Thymus (tissue), 14 donors: ENCODE measurements at places on chromosomes 1 and 21. TPM values are rescaled to one million over a fixed set of nuclear protein-coding genes. Genes with fewer than 3 reads are reported as not detected.

The IVL gene
- polyA plus RNA-seq = 16.6 TPM

DNA sequence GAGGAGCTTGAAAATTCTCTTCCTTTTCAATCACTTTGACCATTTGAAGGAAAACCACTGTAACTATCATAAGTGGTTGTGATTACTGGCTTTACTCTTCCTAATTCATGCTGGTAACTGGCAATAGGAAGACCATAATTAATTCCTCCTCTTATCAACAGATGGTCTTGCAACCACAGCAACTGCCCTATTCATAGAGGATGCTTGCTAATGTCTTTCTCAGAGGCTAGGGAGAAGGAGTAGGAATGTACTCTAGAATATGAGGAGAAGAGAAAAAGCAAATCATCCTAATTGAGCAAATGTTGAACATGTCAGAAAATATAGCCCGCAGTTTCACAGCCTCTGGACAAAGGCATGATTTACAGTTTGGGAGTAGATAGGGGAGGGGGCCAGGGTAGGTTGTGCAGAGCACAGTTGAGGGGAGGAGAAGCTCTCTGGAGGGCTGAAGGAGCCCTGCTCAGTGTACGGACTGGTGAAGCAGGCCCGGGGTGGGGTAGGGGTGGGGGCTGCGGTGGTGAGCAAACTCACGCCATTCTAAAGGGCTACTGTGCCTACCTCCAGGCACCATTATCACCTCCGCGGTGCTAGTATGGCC lies 192.9 kb downstream of the PCP4 start:
- DNase-seq = no peak

The NBL1 gene
- 47.6 TPM for polyA plus RNA-seq

DNA sequence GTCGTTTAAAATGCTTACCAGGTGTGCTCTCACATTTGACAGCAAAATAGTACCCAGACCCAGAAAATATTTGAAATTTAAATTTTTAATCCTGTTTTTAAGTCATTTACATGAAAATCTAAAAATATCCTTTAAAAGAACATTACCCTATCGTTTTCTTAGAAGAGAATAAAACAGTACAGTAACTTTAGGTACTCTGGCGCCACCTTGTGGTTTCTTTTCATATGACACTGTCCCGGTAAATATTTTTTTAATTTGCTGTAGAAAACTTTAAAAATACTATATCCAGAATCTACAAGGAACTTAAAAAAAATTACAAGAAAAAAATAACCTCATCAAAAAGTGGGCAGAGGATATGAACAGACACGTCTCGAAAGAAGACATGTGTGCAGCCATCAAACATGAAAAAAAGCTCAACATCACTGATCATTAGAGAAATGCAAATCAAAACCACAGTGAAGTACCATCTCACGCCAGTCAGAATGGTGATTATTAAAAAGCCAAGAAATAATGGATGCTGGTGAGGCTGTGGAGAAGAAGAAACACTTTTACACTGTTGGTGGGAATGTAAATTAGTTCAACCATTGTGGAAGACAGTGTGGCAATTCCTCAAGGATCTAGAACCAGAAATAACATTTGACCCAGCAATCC lies 129.2 kb downstream of the RGS21 start:
- no peak for DNase-seq

The CYYR1 gene
- polyA plus RNA-seq = 19.1 TPM

GRCh38 chr1:40905061-40905460 lies 42.9 kb upstream of the CITED4 start:
- DNase-seq = no peak

- no peak for DNase-seq
Observed at GRCh38 chr1:222275729-222276465, 272.0 kb downstream of the HHIPL2 start.

DNA sequence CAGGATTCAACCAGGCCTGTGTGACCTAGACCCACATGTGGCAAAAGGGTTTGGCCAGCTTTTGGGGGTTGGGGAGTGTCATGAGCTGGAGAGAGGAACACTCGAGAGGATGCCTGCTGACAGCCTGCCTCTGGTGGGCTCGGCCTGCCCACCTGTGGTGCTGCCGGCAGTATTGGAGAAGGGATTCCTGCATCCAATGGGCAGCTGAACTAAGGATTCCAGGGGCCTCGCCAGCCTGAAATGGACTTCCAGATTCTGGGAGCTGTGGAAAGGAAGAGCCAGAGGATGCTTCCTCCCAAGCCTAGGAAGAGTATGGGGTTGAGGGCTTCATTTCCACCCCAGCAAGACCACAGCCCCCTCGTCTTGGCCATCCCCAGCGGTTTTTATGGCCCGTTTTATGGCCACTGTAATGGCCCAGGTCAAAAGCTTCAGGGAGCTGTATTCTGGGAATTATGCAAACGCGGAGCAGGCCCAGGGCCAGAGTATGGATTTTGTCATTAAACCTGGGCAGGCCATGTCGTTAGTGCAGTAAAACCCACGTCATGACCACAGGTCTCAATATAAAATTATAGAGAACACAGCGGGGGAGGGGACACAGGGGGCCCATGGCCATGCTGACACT lies 63.6 kb downstream of the TMEM53 start:
- DNase-seq = no peak

DNA sequence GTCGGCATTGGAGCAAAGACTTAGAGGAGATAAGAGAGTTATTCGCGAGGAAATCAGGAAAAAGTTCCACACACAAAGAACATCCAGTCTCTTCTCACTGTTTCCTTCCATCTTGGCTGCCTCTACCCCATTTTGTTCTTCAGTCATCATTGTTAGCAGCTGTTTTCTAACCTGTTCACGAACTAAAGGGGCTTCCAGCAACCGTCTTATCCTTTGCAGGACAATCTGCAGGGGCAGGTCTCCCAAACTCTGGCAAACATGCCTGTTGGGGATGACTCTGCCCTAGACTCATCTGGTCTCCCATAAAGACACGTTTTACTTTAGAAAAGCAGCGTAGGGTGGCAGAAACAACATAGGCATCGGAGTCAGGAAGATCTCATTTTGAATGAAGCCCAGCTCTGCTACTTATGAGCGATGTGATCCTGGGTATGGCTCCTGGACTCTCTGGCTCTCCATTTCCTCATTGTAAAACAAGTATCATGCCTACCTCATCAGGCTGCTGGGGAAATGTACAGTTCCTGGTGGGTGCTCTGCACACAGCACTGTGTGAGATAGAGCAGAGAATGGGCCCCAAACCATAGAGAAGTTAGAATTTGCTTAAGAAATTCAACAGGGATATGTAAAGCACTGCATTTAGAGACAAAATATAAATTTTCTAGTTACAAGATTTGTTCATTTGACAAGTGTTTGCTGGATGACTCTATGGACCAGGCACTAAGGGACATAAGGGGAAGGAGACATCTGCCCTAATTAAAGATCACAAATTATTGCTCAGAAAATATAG lies 59.7 kb downstream of the MEF2D start:
- DNase-seq = no peak

- peak; percentile 86 for DNase-seq
Observed at GRCh38 chr1:32247983-32248889, 1.2 kb downstream of the FAM167B start.

- DNase-seq = no peak
Observed at GRCh38 chr21:44463724-44464123, 8.4 kb downstream of the LRRC3 start.

GRCh38 chr1:92583821-92584760 lies 97.4 kb upstream of the GFI1 start:
- peak; percentile 21 for DNase-seq
